Regular cardiac myocyte (primary cell): ENCODE measurements at places on chromosomes 2 and 18. TPM values are rescaled to one million over a fixed set of nuclear protein-coding genes. Genes with fewer than 3 reads are reported as not detected.

The RASGRP3 gene
- 2.5 and 4.8 TPM in 2 replicates for total RNA-seq

The SPC25 gene
- under 0.01 and 8.6 TPM in 2 replicates for total RNA-seq

The DTNA gene
- 14.8 and 31.3 TPM in 2 replicates for total RNA-seq

The MYCN gene
- 0.28 TPM in 1 of 2 replicates, not detected in the other for total RNA-seq

The ROCK1 gene
- 27.9 and 33.4 TPM in 2 replicates for total RNA-seq

The LYG1 gene
- 0.19 and 0.85 TPM in 2 replicates for total RNA-seq

The SPATA3 gene
- not detected in 2 replicates for total RNA-seq

The TTR gene
- total RNA-seq: not detected in 2 replicates

The MPP4 gene
- total RNA-seq: 8.7 and 9.8 TPM in 2 replicates

The TRIB2 gene
- 89.7 and 125 TPM in 2 replicates for total RNA-seq

The STK36 gene
- 11.9 and 41.7 TPM in 2 replicates for total RNA-seq

The POTEJ gene
- total RNA-seq: not detected in 2 replicates

The SALL3 gene
- under 0.01 and 0.19 TPM in 2 replicates for total RNA-seq

The LINC00305 gene
- total RNA-seq: not detected in 2 replicates

The CAPN14 gene
- total RNA-seq: under 0.01 and 0.28 TPM in 2 replicates

The ALLC gene
- under 0.01 TPM in 1 of 2 replicates, not detected in the other for total RNA-seq

The ZAP70 gene
- total RNA-seq: 0.28 TPM in 1 of 2 replicates, not detected in the other

The COBLL1 gene
- 7.7 and 20.9 TPM in 2 replicates for total RNA-seq

The ABCG8 gene
- not detected in 2 replicates for total RNA-seq

The IL1RN gene
- total RNA-seq: under 0.01 and 0.28 TPM in 2 replicates

The CCDC74B gene
- 1.5 and 2.3 TPM in 2 replicates for total RNA-seq

The DPYSL5 gene
- under 0.01 TPM in 1 of 2 replicates, not detected in the other for total RNA-seq
